Ascending aorta (tissue), 2 donors: ENCODE measurements at places on chromosomes 16 and 17.

GRCh38 chr16:77116856-77117255, 74.1 kb upstream of the MON1B start:
- DNase-seq: no peak

DNA sequence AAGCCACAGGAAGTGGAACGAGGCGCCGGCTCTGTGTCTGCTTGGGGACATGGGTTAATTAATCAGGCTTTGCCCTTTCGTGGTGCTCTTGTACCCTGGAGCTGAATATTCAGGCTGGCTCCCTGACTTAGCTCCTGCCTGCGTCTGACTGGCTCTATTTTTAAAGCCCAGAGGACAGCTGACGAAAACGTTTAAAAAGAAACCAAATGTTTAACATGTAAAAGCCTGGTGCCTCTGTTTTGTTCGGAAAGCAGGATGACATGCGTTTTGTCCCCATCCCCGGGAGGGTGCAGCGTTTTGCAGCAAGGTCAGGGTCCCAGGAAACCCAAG, 61.1 kb downstream of the NT5M start:
- DNase-seq: no peak

DNA sequence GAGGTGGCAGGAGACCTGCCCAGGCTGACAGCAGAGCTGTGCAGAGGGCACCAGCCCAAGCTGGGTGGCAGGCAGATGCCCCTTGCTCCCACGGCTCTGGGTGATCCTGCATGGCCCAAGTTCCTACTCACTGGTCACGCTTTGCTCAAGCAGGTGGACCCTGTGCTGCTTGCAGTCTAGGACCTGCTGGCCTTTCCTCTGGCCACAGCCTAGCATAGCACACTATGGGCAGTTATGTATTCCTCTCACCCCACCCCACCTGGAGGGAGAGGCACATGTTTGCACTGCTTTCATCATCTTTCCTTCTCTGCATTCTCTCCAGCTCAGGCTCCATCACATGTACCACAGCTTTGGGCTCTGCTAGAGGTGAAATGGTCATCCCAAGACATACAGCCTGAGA, 19.6 kb upstream of the SREBF1 start:
- DNase-seq: no peak

DNA sequence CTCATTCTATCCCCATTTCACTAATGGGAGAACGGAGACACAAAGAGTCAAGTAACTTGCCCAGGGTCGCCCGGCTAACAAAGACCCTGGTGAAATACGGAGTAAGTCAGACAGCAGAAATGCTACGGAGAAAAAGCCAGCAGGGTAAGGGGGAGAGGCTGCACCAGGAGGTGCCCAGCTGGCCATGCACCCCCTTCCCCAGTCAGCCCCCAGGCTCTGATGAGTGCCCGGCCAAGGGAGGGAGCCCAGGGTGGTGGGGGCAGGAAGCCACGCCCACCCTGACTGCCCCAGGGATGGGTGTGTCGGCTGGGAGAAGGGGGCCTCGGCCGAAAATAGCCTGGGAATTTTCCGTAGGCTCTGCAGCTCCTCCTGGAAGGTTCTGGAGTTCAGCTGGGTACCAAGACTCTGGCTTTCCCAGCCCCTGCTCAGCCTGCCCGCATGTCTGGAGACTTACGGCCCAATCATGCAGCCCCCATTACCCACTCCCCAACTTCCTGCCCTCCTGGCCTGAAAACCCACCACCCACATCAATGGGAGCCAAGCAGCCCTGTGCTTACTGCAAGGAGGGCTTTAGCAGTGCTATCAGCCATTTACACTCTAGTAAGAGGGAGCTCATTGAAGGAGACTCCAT, 4.2 kb downstream of the CARHSP1 start:
- DNase-seq: no peak

- no peak for DNase-seq
These were observed 33.3 kb downstream of the TRIM25 start for GRCh38 chr17:56880571-56880970.

DNA sequence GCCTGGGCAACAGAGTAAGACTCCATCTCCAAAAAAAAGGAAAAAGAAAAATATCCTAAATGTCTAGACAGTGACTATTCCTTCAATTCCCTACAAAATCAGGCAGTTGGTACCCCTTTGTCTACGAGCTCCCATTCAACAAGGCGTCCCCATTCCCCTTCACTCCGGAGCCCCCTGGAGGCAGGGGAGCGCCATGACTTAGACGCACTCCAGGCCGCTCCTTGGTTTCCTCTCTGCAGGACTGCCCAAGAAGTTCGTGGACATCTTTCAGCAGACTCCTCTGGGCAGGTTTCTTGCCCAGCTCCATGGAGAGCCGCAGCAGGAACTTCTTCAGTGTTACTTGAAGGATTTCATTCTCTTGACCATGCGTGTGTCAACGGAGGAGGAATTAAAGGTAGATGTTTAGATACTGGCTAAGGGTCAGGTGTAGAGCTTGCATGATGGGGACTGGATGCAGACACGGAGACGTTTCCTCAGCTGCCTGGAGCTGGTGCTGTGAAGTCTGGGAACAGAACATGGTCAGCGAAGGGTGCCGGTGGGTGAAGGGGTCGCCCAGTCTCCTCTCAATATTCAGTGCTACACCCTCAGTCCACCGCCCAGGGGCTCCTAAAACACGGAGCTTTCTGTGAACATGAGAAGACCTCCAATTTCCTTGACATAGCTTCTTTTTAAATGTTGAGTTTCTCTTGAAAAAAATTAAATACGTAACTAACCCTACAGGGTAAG, 53.3 kb upstream of the ENDOV start:
- DNase-seq: no peak

GRCh38 chr17:34118564-34118963, 136.5 kb upstream of the CCL2 start:
- no peak for DNase-seq

GRCh38 chr16:22327446-22327775, 30.2 kb downstream of the POLR3E start:
- no peak for DNase-seq

DNA sequence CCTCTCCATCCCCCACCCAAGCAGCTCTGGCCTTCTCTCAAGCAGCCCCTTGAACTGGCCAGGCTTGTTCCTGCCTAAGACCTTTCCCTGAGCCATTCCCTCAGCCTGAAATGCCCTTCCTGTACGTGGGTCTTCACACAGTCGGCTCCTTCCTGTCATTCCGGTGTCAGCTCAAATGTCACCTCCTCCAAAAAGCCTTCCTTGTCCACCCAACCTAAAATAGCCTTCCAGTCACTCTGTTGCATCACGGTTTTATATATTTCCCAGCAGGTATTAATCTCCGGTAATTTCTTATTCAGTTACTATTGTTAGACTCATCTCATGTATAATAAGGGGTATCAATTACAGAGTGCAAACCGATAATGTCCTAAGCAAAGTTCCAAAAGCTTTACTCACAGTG, 51.8 kb downstream of the C17orf67 start:
- no peak for DNase-seq

DNA sequence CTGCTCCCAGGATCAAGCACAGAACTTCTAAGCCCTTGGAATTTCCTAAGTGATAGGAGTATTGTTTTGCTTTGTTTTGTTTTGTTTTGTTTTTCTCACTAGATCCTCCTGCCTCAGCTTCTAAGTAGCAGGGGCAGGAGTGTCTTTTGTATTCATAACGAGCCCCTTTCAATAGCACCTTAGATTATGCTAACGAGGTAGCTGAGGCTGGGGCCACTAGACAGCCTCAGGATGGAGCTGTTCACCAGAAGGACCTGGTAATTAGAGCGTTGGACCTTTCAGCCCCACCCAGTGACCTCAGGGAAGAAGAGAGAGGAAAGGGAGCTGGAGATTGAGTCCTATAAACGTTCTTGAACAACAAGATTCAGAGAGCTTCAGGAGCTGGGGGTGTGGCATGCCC, 43.6 kb downstream of the IKZF3 start:
- DNase-seq: no peak

- no peak for DNase-seq
These were observed 7.8 kb upstream of the EFTUD2 start for GRCh38 chr17:44906763-44907728.

- DNase-seq: peak; percentile 91
These were observed 14.2 kb upstream of the RHBDF2 start for GRCh38 chr17:76515274-76515949.

- no peak for DNase-seq
These were observed 16.5 kb downstream of the PHKB start for GRCh38 chr16:47477679-47478078.

GRCh38 chr17:28494445-28495188, 11.5 kb upstream of the FOXN1 start:
- DNase-seq: no peak

GRCh38 chr17:6712854-6713129, 377 bp downstream of the SLC13A5 start:
- DNase-seq: no peak

- no peak for DNase-seq
These were observed 39.3 kb downstream of the YPEL2 start for GRCh38 chr17:59370593-59371299.

DNA sequence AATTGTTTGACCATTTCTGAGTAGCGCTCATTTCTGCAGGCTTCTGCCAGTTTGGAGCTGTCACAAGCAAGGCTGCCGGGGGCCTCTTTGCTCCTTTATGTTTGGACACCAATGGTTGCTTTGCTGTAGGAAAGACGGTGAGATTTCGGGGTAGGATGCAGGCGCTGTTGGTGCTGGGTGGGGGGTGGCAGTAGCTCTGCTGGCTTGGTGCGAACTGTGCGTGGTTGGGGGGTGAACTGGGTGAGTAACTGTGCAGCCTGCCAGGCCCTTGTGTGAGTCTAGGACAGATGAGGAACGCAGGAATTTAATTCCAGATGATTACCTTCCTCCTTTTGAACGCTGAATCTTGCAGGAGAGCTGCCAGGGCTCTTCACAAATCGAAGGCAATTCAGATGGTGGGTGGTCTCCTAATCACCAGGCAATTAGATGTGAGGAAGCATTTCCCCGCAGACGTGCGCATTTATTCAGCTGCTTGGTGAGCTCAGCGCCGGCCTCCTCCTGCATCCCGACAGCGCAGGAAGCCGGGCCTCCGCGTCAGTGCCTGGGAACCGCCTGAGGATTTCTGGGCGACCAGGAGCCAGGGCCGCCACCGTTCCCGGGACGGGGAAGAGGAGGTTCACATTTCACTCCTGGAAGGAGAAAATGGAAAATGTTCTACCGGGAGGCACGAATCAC, 154.4 kb downstream of the FOXL1 start:
- no peak for DNase-seq

- no peak for DNase-seq
These were observed at the start of gene ADAD2 for GRCh38 chr16:84190731-84191388. ADAD2 (plus strand) TSS chr16:84191157; CDS start chr16:84191231, 74 bp downstream.

GRCh38 chr16:11360641-11361373, 15.5 kb downstream of the RMI2 start:
- DNase-seq: no peak

DNA sequence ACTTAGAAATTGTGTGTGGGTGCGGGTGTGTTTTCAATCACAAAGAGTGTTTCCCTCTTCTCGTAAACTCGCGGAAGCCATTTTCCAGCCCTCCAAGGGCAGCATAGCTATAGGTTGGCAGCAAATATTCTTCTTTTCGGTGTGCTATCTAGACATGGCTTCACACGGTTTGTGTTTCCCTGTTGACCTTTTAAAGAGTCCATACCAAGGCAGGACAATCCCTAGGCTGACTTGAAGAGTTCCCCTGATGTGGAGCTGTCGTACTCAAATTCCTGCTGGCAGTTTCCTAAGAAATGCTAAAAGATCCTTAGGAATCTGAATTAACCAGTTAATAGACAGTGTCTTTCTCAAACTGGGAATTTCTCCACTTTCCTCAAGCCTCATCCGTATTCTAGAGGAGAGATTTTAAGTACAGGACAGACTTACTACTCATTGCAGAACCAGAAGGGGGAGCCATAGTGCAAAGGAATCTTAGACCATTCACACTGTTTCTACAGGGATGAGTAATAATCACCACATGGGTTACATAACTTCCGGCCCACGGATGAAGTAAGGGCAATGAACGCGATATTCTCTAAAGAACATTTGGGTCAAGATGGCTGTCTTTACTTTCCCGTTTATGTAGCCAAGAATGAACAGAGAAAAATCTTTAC, 288.6 kb upstream of the ELAC2 start:
- DNase-seq: no peak

DNA sequence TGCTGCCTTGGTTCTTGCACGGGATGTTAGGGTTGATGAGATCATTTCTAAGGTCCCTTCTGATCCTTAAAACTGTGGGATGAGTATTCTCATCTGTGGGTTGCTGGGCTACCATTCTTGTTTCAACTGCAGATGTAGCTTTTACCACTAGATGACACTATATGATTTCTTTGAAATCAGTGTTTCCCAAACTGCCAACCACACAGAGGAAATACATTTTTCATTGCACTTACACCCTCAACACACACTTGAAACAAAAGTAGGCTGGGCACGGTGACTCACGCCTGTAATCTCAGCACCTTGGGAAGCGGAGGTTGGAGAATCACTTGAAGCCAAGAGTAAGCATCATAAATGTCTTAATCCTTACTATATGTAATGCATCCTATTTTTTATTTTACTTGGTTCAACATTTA, 15.3 kb downstream of the LCMT1 start:
- no peak for DNase-seq

- DNase-seq: no peak
These were observed 2.6 kb upstream of the OMG start for GRCh38 chr17:31299624-31300023.

GRCh38 chr17:42538482-42538881, 2.4 kb downstream of the NAGLU start:
- no peak for DNase-seq

- no peak for DNase-seq
These were observed 102.9 kb downstream of the HIC1 start for GRCh38 chr17:2157675-2158395.

- DNase-seq: no peak
These were observed 27.7 kb downstream of the GINS2 start for GRCh38 chr16:85660843-85661739.

- no peak for DNase-seq
These were observed 486 bp downstream of the SYT17 start for GRCh38 chr16:19168371-19169081.

- no peak for DNase-seq
These were observed 8.5 kb downstream of the PECAM1 start for GRCh38 chr17:64382061-64382583.

DNA sequence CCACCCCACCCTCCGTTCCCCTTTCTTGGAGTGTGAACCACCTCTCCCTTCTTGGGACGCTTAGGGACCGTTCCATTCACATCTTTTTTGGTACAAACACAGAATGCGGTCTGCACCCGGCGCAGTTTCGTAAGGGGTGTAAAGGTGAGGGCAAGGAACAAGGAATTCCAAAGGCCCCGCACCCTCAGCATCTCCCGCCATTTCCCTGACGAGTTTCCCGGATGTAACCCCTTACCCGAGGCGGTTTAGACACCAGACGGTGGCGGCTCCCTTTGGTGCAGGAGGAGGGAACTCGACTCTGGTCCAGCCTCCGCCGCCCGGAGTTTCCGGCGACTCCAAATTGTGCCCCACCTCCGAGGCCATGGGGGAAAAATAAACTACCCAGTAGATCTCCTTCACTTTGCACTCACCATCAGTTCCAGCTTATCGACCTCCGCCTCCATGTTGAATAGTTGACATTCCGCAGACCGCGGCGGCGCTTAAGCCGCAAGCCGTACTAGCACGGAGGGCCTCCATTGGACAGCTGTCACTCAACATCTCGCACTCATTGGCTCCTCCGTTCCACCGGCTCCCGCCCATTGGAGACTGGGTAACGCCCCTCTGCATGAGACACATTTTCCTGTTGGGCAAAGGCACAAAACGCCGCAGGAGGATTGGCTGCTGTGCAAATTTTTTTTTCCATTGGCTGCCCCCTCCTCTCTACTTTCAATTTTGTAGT, at the start of gene SKA2:
Gene SKA2, minus strand, starts transcription at position 466 of the 718 bp plus-strand sequence. Its CDS starts 23 bp downstream, at position 443.
- DNase-seq: peak; percentile 94
